ENCODE measurements at places on chromosomes 5 and 9.

DNA sequence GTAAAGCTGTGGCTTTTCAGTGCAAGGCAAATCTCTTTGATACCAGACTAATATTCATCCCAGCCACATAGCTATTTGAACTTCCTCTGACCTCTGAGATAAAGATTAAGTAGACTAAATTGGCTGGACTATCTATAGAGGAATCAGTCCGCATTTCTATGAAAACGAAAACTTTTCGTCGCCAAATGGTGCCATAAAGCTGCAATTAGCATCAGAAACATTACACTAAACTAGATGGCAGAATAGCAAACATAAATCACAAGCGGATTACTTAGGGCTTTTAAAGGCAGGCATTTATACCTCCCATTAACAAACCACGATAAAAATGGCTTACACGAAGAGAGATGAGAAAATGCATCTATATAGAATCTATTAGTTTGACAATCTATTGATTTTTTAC is 1009.7 kb upstream of the CDH6 start:
- DNase-seq = no peak

DNA sequence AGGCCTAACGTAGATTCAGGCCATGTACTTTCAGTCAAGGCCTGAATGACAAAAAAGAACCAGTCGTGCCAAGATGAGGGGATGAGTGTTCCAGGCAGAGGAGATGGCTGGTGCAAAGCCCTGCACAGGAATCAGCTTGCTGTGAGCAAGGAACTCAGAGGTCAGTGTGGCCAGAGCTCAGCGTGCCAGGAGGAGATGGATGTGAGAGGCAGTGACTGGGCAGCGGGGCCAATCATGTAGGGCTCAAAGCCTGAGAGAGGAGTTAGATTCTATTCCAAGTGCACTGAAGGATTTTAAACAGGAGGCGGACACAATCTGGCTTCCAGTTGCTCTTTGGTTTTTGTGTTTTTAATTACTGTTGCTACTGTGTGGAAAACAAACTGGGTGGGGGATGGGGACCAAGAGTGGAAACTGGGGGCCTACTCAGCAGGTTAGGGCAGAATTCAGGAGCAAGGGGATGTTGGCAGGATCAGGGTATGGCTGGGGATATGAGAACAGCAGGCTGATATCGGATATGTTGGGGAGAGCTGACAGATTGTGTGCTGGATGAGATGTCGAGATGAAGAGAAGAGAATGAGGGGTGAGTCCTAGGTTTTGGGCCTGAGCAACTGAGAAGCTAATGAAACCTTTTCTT is 64.3 kb downstream of the ANGPTL2 start:
- DNase-seq = no peak

DNA sequence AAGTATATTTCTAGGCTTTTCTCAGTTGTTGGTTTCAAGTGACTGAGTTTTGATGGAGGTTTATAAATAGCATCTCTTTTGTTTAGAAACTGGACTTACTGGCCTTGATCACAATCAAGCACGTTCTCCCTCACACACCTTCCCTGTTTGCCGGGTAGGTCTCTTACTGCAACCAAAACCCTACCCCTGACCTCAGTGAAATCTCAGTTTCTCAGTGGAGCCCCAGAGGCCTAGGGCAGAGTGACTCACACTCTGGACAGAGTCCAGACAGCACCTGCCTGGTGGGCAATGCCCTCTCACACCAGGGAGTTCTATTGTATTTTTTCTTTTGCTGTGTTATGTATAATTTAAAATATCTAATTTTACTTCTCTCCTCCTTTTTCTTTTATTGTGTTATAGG is 48.4 kb upstream of the EPB41L4B start:
- no peak for DNase-seq

GRCh38 chr5:142782976-142783530 is 12.9 kb downstream of the ARHGAP26 start:
- no peak for DNase-seq

DNA sequence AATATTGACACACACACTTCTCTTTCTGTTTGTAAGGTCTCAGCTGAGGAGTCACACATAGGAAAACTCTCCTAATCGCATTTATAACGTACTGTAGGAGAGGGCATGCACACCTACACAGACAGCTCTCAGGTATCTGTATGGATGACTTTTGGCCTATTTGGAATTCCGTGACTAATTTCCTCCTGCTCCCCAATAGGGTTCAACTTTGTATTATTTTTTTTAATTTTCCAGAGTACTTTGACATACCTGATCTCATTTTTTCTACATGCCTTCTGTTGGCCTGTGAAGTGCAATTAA is 195.9 kb downstream of the ARHGAP26 start:
- no peak for DNase-seq

DNA sequence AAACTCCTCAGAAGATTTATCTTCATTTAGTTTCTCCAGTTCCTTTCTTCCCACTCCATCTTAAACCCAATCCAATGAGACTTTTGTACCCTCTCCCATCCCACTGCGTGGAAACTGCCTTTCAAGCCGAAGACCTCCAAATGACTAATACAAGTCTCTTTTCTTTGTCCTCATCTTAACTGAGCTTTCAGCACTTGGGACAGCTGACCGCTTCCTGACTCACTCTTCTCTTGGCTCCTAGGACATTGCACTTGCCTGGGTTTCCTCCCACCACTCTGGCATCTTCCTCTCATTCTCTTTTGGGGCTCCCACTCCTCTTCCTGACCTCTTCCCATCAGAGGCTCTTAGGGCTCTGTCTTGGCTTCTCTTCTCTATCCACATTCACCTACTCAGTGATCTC is 243.7 kb downstream of the HSPA4 start:
- no peak for DNase-seq

DNA sequence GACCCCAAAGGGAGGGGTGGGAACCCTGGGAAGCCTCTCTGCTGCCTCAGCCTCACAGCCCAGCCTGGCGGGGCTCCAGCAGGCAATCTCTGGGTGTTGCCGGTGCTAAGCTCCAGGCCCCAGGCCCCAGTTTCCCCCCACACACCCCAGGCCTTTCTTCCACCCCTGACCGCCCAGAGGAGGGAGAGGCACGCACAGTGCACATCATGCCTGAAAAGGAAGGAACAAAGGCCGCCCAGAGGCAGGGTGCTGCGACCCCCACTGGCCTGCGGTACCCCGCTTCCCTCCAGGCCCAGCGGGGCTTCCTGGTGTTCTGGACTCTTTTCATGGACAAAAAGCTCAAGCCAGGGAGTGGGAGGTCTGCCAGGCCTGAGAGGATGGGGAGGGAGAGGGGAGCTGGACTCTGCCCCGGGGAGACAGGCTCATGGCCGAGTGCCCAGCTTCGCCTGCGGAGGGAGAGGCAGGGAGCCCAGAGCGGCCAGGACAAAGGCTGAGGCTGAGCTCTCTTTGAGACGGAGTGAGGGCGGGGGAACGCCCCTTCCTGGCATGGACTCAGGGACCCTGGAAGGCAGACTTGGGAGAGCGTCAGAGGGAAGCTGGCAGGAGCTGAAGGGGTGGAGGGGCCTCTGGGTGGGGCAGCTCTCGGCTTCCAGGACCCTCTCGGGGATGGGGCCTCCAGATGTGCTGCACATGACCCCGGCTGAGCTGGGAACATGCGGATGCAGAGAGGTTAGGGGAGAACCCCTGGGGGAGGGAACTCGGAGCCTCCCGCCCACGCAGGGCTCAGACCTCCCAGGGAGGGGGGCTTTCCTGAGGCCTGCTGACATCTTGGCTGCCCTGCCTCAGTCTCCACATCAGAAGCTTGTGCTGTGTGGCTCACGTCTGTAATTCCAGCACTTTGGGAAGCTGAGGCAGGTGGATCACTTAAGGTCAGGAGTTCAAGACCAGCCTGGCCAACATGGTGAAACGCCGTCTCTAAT is 1.8 kb upstream of the ENTPD2 start:
- DNase-seq = no peak

GRCh38 chr5:176144508-176144907 is 93.7 kb upstream of the SIMC1 start:
- DNase-seq = no peak

DNA sequence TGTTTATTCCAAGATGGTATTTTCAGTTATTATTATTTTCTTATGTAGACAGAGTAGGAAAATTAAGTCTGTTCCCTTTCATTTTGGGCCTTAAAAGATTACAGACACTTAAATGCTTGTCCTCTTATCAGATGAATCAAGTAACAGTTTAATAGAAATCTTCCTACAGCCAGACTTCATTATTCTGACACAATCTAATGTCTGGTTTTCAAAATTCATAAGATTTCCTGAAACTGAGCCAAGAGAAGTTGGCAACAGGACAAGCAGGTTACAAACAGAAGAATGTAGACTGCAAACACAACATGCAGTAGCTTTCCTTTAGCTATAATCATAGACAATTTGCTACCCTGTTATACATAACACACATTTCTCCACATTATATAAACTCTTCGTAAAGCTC is 130.5 kb downstream of the FBXL17 start:
- DNase-seq = no peak

DNA sequence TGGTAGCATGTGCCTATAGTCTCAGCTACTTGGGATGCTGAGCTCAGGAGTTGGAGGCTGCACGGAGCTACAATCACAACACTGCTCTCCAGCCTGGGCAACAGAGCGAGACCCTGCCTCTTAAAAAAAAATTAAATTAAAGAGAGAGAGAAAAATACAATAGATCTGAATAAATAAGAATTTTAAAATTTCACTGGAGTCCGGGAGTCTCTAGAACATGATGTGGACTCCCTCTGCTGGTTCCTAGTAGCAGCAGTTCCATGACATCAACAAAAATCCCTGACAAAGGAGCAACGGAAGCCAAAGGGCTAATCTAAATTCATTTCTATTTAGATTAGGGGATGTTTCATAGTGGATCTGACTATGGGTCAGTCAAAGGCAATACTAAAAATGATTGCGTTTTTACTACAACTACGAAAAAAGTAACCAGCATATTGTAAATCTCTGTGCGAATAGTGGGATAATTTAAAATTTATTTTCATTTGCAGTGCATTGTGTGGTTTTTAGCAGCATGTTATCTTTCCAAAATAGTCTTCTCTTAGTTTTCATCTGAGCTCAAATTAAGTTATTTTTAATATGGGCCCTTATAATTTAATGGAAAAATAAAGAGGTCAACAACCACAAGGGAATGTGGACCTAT is 6.7 kb downstream of the INIP start:
- no peak for DNase-seq

GRCh38 chr9:27939186-27939585 is 365.9 kb upstream of the C9orf72 start:
- no peak for DNase-seq

DNA sequence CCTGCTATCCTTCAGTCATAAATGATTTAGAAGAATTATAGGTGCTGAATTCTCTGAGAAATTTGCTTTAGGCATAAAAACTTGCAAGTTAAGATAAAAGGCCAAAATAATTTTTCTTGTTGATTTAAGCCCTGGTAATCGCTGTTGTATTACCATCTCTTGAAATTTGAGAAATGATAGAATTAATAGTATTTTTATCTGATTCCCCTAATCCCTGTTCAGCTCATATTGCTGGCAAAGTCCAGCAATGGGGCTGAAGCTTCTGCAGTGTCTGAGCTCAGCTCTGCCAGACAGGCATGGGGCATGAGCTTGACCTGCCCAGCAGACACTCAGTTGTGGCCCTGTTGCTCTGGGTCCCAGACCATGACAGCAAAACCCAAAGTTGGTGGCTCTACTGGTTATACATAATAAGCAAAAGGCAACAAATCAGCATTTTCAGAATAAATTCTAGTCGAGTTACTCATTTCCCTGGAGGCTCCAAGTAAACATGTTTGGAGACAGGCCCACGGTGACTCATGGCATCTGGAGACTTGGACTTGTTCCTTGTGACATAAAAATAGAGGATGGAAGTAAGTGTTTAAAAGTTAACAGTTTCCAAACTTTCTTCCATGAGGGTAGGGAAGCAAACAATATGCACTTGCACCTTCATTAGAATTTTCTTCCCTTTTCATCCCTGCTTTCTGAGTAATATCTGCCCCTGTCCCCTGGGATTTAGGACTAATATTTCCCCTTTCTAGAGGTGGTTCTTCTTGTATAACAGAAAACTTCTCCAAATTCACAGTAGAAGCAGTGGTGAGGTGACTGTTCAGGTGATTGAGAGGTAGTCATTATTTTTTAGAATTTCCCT is 60.2 kb upstream of the SLC2A8 start:
- no peak for DNase-seq

GRCh38 chr9:101360647-101361046 is 24.2 kb downstream of the BAAT start:
- DNase-seq = no peak

GRCh38 chr9:116288658-116289057 is 135.1 kb downstream of the PAPPA start:
- DNase-seq = no peak

GRCh38 chr9:132166599-132166998 is 4.7 kb downstream of the NTNG2 start:
- DNase-seq = no peak

GRCh38 chr5:173493846-173494245 is 122.6 kb downstream of the BOD1 start:
- no peak for DNase-seq

DNA sequence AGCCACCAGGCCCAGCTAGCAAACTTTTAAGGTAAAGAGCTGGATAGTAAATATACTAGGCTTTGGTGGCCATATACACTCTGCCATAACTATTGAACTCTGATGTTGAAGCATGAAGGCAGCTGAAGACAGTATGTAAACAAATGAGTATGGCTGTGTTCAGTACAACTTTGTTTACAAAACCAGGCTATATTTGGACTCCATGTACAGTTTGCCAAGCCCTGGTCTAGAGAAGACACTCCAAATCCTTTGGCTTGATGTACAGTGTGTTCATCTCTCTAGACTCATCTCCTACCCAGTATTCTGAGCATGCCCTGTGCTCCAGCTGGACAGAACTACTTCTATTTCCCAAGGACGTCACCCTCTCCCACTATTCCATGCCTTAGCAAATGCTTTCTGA is 54.3 kb upstream of the MEGF10 start:
- DNase-seq = no peak

- peak; percentile 42 for DNase-seq
Measured at GRCh38 chr9:35814106-35814840, 569 bp downstream of the HINT2 start.

- DNase-seq = no peak
Measured at GRCh38 chr9:128805661-128806060, 12.6 kb upstream of the ENDOG start.

DNA sequence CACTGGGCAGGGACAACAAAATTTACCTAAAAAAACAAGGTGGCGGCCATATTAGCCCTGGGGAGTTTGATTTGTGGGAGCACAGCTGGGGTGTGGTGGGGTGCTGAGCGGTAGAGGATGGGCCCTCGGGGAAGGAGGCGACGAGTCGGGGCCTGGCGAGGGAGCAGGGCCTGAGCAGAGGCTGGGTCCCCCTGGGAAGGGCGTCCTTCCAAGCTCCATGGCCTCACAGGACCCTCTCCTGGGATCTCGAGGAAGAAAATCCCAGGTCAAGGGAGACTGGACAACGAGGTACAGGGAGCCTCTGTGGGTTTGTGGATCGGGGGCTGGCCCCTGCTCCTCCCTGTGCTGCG is 165.5 kb downstream of the CACNA1B start:
- no peak for DNase-seq

- DNase-seq = peak; percentile 59
Measured at GRCh38 chr9:34701023-34701768, 8.7 kb downstream of the CCL21 start.

Measured in GM12892 (cell line).